ENCODE measurements at places on chromosomes 1 and 21.

DNA sequence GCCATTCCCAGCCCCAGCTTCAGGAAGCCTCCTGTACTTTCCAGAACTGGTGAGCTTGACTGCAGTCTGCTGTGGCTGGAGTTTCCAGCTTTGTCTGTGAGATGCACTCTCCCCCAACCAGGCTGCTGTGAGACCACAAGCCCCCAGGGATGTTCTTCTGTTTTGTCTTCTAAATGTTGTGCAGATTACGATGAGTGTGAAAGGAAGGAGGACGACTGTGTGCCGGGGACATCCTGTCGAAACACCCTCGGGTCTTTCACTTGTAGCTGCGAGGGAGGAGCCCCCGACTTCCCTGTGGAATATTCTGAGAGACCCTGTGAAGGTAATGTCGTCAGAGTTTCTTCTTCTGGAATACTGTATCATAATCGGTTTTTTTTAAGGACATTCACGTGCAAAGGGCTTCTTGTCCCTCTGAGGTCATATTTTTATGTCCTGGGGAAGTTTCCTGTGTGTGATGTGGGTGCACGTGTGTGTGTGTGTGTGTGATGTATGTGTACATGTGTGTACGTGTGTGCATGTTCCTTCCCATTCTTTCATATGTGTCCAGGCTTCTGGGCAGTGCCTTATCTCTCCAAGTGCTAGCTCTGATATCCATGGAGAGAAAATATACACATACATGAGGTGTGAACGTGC, 49.9 kb downstream of the UMODL1 start:
- DNase-seq = no peak

DNA sequence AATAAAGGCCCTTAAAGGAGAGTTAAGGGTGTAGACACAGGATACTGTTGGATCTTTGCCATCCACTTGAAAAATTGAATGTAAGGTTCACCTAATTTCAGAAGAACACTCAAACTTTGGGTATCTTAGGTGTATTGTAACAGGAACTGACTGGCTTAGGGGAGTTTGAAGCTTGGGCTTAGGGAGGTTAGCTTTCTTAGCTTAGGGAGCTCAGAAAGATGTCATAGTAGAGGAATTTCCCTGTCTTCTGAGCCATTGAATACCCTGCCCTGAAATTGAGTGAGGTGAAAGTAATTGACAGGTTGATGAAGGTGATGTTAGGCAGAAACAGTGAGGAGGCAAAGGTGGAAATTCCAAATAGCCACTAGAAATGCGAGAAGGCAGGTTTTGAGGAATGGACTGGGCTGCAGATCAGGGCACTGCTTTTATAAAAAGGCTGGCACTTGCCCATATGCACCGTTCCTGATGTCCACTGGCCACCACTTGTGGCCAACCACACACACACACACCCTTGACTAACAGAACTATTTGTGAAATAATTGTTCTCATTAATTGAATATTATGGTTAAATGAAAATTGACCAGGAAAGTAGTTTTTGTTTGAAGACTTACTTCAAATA, 16.5 kb downstream of the BACH1 start:
- no peak for DNase-seq

DNA sequence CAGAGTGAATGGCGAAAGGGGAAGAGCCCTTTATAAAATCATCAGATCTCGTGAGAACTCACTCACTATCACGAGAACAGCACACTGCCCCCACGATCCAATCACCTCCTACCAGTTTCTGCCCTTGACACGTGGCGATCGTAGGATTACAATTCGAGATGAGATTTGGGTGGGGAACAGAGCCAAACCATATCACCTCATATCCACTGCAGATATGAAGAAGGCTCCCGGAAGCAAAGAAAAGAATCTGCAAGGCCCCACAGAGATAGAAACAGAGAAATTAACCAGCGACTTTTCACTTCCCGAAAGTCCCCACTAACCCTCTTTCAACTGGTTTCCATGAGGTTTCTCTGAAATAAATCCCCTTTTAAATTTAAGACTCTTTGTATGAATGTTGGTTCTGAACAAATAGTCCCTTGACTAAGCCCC, 86.2 kb upstream of the IRF2BP2 start:
- DNase-seq = no peak

DNA sequence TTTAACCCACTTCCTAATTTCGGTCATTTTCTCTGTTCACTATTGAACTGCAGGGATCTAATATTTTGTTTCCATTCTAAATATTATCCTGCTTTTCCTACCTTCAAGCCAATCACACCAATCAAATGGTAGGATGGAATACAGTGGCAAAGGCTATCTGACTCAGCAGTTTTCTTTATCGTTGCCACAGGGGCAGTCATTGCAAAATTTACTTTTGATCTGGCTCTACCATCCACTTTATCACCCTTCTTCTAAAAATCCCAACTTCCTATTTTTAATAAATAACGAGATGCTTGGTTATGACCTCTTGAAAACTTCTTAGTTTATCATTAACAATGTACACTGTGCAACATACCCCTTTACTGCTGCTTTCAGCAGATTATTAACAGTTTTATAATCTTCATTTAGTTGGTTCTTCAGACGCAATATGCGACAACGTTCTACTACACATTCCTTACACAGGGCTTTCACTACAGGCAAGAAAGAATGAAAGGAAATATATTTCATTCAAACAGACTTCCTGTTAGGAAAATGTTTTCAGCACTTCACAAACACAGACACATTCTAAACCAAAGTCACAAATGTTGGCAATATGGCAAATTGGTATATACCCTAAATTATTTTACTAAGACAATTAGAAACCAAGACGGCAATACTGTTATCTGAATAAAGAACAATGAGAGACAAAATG, 52.3 kb upstream of the RAP1GAP start:
- peak; percentile 8 for DNase-seq

DNA sequence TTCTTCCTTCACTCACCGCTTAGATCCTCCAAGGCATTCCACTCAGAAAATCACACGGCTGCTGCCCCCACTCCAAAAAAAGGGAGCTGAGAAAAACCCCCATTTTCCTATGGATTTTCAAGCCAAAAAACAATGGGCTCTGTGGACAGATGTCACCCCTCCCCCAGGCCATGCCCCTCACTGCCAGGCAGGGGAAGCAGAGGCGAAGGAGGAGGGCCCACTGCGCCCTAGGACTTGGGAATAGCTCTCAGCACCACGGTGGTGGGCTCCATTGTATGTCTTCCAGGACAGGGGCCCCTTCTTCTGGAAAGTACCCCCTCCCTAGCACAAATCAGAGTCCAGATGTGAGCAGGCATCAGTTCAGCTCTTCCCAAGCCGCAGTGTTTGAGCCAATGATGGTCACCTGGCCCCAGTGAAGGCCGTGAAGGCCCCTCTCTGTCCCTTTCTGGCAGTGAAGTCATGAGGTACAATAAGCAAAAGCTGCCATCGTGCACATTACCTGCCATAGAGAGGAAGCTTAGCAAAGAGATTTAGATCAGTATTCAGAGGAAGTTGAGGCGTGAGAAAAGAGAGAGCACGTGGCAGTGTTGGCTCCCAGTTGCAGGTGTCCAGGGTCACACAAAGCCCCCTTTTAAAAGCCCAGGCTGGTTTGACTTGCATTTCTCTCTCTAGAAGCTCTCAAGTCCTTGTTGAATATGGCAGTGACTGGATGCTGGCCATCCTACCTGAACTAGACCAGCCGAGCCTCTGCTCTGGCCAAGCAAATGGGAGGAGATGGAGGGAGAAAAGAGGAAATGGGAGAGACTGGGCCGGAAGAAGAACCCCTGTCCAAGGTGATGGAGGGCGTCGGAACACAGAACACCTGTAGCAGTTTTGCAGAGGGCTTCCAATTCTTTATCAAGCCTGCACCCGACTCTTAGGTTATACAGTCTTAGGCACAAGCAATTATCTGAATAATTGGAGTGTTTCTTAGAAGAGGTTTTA, 149.0 kb downstream of the TOMM20 start:
- DNase-seq = no peak

GRCh38 chr1:184610876-184611595, 143.6 kb downstream of the EDEM3 start:
- DNase-seq = no peak

GRCh38 chr1:68497358-68497698, 446 bp upstream of the DEPDC1 start:
- DNase-seq = no peak

DNA sequence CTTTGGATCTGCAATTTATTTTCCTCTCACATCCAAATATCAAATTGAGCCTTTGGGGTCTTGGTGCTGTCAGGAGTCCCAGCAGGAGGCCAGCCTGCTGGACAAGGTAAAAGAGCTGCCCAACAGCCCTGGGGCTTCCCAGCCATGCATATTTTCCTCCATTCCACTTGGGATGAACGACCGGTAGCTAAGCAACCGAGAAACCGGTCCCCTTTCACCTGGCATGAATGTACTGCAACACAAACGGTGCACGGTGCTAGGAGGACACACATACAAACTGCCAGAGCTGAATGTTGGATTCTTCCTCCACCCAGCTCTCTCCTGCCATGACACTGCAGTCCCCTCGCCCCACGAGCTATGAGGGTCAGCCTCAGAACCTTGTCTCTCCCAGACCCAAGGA, 42.7 kb downstream of the BCAR3 start:
- DNase-seq = no peak

DNA sequence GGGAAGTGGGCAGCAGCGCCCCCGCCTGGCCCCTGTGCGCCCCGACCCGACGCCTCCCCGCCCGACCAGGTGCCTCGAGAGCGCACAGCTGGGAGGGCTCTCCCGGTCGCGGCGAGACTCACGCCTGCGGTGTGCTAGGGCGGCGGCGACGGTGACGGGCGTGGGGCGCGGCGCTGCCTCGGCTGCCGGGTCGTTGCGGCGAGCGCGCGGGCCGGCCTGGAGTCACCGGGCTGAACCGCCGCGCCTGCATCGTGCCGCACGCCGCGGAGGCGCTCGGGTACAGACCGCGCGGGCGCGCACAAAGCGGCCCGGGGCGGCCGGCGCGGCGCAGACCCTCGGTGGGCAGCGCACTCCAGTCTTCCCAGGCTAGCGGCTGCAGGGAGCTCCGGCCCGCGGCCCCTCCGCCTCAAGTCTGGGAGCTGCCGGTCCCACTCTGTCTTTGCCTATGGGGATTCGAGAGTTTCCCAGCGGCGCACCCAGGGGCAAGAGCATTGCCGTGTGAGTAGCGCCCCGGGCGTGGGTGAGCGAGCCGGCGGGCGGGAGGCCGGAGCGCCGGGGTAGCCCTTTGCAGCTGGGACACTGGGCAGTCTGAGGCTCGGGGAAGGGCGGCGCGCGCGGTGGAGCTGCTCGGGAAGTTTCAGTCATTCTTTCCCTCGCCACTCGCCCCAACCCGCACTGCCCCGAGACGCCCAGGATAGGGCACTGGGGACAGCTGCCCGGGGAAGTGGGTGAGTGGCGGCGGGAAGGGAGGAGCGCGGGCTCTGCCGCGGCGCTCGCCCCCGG, at the start of gene SLC35F3:
Gene SLC35F3, plus strand, starts transcription at position 44 of the 783 bp plus-strand sequence.
- no peak for DNase-seq

DNA sequence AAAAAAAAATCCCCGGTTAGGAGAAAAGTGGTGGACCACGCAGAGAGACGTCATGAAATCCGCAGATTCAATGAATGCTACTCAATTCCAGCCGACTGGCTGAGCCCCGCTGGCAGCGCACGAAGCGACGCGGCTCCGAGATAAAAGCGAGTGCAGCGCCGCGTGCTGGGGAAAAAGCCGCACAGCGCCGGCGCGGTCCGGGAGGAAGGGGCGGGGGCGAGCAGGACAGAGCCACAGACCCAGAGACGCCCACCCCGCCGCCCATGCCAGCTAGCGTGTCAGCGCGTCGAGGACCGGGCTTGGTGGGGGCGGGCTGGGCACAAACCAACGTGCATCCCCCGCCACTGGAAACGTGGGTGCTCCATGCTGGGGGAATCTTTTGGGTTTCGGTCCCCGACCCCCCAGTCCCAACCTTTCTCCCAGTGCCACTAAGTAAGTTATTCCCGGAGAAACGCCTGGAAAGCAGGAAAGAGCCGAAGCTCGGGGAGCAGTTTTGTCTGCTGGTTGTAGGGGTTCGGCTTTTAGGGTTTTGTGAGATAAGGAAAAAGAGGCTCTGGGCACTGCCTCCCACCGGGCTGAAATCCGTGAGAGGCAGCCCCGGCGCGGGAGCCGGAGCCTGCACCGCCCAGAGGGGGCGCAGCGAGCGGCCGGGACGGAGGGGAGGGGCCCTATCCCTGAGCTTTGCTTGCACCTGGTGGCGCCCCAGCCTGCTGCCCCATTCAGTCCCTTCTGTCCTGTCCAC, at the start of gene KCNJ6:
Gene KCNJ6, minus strand, starts transcription at position 148 of the 742 bp plus-strand sequence. CDS start 75,775 bp downstream, outside the sequence.
- DNase-seq = peak; percentile 45

DNA sequence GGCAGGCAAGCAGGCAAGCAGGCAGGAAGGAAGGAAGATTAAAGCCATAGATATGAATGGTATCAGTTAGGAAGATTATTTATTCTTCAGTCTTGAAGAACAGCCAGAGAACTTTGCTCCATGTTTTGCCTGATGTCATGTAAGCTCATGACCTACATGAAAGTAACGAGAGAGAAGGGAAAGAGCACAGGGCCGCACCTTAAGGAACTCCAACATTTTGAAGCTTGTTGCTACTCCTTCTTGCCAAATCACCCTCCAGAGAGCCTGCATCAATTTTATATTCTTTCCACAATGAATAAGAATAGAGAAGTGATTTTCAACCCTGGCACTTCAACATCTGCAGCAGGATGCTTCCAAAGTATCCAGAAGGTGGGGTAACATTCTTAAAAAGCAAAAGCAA, 78.0 kb upstream of the EFHD2 start:
- DNase-seq = no peak

GRCh38 chr1:229792012-229792975, 166.2 kb downstream of the URB2 start:
- DNase-seq = no peak

- DNase-seq = peak; percentile 71
Observed at GRCh38 chr1:21647431-21648351, 21.5 kb downstream of the RAP1GAP start.

- DNase-seq = peak; percentile 68
Observed at GRCh38 chr1:91795591-91796389, 90.2 kb downstream of the TGFBR3 start.

GRCh38 chr1:197798492-197798891, 23.2 kb upstream of the DENND1B start:
- no peak for DNase-seq

- DNase-seq = no peak
Observed at GRCh38 chr1:20410503-20410902, 75.5 kb downstream of the CAMK2N1 start.

DNA sequence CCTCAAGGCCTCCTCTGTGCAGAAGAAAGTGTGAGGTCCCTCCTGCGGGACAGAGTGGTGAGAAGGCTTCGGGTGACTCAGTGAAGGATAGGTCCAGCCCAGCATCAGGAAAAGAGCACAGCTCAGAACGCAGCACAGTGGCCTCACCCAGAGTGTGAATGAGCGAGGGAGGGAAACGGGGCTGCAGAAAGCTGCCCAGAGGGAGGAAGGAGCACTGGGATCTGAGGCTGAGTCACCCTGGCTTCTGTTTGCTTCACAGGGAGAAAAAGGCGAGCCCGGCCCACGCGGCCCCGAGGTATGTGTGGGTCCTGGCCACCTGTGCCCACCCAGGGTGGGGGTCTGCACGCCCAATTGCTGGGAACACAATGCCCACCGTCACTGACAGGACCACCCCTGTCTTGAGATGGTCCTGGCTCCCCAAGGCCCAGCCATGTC, 24.3 kb downstream of the COL6A2 start:
- peak; percentile 77 for DNase-seq

GRCh38 chr1:23376890-23377811, 7.5 kb upstream of the ZNF436 start:
- peak; percentile 78 for DNase-seq
